Fibroblast of skin of scalp (primary cell): ENCODE measurements at places on chromosomes 2 and 18.

DNA sequence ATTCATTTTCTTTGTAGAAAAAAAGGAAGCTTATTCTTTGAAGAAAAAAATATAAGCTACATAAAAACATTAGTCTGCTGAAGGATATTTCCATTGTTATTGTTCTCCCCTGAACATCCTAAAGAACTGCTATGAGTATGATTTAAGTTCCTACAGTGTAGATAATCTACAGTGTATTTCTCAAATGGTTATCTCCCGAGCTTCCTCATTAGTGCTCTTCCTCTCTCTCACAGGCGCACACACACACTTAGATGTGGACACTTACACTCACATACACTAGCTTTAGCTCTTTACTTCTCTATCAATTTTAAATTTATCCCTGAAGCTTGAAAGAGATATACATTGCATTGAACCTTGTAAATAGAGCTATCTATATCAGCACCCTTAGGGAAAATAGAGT lies 681.0 kb downstream of the KCNJ3 start:
- no peak for DNase-seq

GRCh38 chr2:67142071-67142470 lies 255.1 kb upstream of the ETAA1 start:
- DNase-seq = no peak

- no peak for DNase-seq
Observed at GRCh38 chr18:48940854-48941611, 9.7 kb downstream of the SMAD7 start.

GRCh38 chr2:239470151-239470900 lies 69.5 kb upstream of the HDAC4 start:
- DNase-seq = no peak

DNA sequence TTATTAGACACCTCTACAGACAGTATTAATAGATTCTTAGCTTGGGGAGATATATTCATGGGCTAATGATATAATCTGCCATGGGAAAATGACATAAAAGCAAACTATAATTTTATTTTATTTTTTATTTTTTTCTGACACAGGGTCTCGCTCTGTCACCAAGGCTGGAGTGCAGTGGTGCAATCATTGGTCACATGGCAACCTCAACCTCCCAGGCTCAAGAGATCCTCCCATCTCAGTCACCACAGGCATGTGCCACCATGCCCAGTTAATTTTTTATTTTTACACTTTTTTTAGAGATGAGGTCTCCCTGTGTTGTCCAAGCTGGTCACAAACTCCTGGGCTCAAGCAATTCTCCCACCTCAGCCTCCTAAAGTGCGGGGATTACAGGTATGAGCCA lies 39.3 kb downstream of the RTN4 start:
- DNase-seq = peak; percentile 59
